ENCODE measurements at places on chromosomes 7 and 10. TPM values are rescaled to one million over a fixed set of nuclear protein-coding genes. Genes with fewer than 3 reads are reported as not detected.

The OIT3 gene
- total RNA-seq = not detected

The RBP3 gene
- total RNA-seq = not detected

The TCTN3 gene
- total RNA-seq = 53.0 TPM

The SKIDA1 gene
- total RNA-seq = 24.3 TPM

The PODXL gene
- 25.5 TPM for total RNA-seq

GRCh38 chr10:75475460-75476182, 44.2 kb downstream of the LRMDA start:
- DNase-seq = no peak

DNA sequence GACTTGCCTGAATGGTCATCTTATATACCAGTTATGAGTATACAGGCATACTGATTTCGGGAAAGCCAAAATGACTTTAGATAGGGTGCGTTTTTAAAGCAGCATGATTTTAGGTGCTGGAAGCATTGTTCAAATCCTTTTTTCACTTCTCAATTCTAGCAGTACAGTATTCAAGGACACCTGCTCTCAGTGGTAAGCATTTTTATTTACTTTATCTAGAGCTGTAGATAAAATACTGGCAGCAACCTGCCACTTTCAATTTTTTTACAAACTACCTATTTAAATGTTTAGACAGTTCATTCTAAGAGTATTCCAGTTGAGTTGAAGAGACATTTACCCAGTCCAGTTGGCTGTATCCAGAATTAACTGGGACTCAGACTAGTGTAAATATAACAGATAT, 33.6 kb downstream of the TMEM106B start:
- no peak for DNase-seq

DNA sequence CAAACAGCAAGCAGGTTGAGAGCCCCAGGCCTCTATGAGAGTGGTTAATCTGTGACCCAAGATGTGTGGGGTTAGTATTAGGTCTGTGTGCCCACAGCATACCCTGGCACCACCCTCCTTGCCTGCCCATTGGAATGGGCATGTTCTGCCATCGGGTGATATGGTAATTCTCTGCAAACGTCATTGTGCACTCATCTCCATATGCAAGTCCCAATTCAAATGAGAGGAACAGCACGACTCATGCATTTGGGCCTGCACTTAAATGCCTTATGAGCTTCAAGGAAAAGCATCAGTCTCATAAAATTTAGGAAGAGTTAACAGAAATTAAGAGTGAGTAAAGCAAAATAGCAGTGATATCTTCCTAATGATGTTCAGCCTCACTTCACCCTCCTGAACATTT, 133.9 kb upstream of the FGFR2 start:
- DNase-seq = no peak

- peak; percentile 68 for DNase-seq
Measured at GRCh38 chr7:6164491-6164890, 107.9 kb downstream of the CYTH3 start.

- no peak for DNase-seq
Measured at GRCh38 chr7:154426778-154427177, 374.6 kb downstream of the DPP6 start.

DNA sequence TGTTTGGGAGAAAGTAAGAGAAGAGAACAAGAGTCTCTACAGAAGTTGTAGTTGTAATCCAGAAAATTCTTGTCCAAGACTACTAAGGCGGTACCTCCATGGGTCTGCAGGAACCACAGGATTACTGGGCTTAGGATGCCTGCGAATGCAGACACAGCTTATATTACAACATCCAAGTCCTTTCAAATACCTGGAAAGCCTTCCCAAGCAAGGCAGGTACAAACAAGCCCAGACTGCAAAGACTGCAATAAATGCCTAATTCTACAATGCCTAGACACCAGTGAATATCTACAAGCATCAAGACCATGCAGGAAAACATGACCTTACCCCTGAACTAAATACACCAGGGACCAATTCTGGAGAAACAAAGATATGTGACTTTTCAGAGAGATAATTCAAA, 178.2 kb downstream of the ARL4A start:
- DNase-seq = no peak

GRCh38 chr7:23117841-23118240, 12.3 kb downstream of the KLHL7 start:
- DNase-seq = no peak

DNA sequence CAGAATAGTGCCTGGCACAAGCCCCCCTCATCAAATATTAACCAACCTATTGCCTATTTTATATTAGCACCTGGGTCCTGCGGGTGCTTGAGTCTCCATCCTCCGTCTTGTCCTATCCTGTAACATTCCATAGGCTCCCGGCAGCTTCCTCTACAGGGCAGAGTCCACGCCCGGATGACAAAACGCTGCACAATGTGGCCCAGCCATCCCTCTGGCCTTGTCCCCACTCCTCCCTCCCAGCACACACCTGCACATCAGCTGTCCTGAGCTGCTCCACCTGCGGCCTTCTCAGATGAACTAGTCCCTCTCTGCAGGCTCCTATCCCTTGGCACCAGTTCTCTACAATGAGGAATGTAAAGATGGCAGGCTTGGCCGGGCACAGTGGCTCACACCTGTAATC, 153.5 kb upstream of the PDE1C start:
- peak; percentile 50 for DNase-seq

- DNase-seq = no peak
Measured at GRCh38 chr7:16268821-16269768, 152.2 kb downstream of the CRPPA start.

DNA sequence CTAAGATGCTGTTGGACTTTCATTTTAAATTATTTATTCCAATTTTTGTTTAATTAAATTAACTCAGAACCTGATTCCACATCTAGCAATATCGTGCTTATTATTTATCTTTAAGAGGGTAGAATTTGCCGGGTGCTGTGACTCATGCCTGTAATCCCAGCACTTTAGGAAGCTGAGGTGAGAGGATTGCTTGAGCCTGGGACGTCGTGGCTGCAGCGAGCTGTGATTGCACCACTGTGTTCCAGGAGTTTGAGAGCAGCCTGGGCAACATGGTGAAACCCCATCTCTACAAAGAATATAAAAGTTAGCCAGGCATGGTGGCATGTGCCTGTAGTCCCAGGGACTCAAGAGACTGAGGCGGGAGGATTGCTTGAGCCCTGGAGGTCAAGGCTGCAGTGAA, 47.8 kb downstream of the ZFAND4 start:
- no peak for DNase-seq
